ACHN (cell line): ENCODE measurements at places on chromosomes 3 and 15.

- no peak for DNase-seq
Observed at GRCh38 chr3:3192286-3192675, 12.8 kb upstream of the CRBN start.

DNA sequence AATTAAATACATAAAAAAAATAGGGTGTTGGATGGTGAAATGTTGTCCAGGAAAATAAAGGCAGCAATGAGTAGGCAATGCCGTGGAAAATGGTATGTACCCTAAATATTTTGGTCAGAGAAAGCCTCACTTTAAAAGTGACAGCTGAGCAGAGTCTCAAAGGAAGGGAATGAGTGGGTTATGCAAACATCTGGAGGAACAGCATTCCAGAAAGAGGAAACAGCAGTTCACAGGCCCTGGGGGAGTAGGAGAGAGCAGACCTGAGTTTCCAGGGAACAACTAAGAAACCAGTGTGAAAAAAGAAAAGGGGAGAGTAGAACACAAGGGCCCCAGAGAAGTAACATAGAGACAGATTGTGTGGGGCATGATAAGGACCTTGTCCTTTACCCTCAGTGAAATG lies 230.0 kb upstream of the CNTN3 start:
- no peak for DNase-seq

DNA sequence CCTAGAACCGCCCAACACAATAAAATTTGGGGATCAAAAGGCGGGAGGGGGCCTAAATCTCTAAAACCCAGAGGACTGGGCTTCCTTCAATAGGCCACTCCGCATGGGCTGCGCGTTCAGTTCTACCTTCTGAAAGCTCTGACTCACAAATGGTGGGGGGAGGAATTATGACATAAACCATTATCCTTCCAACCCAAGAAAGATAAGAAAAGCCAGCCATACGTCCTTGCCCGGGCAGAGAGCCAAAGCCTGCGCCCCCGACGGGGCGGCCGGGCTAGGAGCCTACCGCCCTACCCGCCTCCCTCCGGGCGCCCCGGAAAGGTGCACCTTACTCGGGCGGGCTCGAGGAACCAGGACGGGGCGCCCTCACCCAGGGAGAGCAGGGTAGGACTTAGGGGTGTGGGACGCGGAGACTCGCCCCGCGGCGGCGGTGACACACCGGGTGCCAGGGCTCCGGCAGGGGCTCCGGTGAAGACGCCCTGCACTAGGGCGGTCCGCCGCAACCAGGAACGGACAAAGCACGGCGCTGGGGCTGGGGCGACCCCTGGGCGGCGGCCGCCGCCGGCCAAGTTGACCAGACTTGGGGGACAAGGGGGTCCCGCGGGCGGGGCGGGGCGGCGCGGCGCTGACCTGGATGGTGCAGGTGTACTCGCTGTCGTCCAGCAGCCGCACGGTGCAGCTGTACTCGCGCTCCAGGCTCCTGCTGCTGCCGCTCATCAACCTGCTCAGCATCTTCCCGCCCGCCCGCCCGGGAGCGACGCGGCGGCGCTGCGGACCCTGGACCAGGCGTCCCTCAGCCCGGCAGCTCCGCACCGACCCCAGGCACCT lies 534 bp downstream of the FRMD5 start:
- peak; percentile 83 for DNase-seq

- DNase-seq = no peak
Observed at GRCh38 chr3:9239680-9240079, 9.8 kb downstream of the SRGAP3 start.

GRCh38 chr15:85880501-85881190 lies 85.9 kb upstream of the KLHL25 start:
- DNase-seq = no peak

GRCh38 chr15:77541421-77542181 lies 91.1 kb downstream of the LINGO1 start:
- no peak for DNase-seq
